Mesenchymal stem cell (in vitro differentiated cells and primary cell): ENCODE measurements at places on chromosomes 11 and 22.

DNA sequence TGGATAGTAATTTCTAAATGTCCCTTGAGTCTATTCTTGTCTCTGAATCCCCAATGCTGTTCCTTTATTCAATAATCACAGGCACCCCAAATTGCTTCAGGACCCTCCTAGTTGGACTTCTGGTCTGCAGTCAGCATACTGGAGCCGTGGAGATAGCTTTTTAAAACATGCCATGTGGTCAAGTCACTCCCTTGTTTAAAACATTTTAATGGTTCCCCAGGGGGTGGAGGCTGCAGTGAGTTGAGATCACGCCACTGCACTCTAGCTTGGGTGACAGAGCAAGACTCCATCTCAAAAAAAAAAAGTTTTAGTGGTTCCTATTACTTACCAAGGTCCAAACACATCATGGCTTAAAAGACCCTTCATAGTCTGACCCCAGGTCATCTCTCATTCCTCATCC lies 220.3 kb downstream of the ADAMTS15 start:
- no peak for DNase-seq

DNA sequence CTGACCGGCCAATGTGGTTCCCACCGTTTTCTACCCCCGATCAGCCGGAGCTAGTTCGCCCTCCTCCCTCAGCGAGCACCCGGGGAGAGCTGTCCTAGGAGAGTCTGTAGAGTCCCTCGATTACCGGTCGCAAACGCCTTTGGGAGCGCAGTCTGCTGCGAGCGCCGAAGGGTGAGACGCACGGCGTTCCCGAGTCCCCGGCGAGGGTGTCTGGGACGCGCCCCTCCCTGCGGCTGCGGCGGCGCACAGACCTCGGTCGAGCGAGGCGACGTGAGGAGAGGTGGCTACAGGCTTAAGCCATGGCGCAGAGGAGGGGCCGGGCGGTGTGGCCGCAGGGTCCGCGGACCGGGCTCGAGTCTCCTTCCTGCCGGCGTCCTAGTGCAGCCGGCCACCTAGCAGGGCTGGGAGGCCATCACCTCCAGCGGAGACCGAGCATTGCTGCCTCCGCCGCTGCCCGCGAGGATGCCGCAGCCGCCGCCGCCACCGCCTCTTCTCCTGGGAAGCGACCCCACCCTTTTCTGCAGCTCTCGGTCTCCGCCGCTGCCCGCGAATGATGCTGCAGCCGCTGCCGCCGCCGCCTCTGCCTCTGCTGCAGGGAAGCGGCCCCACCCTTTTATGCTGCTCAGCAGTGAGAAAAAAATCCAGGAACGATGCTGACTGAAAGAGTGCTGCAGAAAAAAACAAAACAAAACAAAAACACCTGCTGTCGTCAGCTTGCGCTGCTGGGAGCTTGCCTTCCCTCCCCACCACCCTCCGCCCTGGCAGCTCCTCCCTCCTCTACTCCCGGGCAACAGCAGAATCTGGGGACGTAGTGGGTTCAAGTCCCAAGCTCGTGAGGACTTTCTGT lies at the start of gene MAP6:
TSS of gene MAP6 (minus strand) at position 588 of the 847 bp plus-strand sequence. CDS start 669 bp downstream, outside the sequence.
- no peak for DNase-seq

DNA sequence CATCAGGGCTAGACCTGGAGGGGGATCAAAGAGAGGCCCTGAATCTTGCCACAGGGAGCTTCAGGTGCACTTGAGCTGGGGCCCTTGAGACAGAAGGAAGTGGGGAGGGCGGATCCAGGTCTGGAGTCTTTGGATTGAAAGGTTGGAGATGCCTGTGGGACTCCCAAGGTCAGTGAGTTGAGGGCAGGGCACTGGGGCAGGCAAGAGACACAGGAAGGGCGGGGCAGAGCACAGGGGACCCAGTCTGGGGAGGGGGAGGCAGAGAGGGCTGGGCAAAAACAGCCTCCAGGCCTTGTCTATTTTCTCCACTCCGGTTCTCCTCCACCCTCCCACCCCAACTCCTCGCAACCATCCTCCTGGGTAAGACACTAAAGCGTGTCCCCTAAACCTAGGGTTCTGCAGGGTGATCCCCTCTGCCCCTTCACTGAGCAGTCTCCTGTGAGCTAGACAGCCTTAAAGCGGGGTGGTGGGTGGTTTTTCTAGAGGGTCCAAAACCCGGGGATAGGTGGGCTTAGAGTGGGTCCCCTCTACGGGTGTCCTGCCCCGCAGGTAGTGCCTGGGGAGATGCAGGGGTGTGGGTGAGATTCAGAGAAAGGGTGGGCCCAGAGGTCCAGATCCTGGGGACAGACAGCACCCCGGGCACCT lies 38.6 kb upstream of the CELSR1 start:
- DNase-seq = no peak

- DNase-seq = peak; percentile 28
These were observed 11.6 kb downstream of the LMNTD2 start for GRCh38 chr11:548700-549603.

DNA sequence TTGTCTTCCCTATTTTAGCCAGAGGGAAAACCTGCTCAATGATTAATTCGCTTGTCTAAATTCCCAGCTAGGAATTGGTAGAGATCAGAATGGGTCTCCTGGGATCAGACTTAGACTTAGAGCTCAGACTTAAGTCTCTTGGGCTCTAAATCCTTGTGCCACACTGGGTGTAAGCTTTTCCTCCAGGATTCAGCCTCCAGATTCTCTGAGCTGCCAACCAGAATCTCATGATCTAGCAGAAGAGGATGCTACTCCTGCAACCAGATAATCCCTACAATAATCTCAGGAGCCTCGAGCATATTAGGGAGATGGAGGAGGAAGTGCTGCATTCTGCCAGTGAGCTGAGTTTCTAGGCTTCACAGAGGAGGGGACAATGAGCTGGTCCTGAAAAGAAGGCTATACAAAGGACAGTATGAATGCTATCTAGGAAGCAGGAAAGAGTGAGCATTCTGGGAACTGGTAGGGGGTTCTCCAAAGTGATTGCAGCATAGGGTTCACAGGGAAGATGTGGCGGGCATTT lies 211.6 kb upstream of the SESN3 start:
- DNase-seq = no peak

- DNase-seq = peak; percentile 35
These were observed 336.2 kb downstream of the ETS1 start for GRCh38 chr11:128251140-128251539.

- peak; percentile 97 for DNase-seq
These were observed 1.4 kb downstream of the TMEM80 start for GRCh38 chr11:696955-697491.
